ENCODE measurements at places on chromosomes 1 and 21.

GRCh38 chr1:246544001-246544400 lies 22.1 kb downstream of the TFB2M start:
- no peak for DNase-seq

- no peak for DNase-seq
Observed at GRCh38 chr1:239354231-239354630, 32.1 kb upstream of the CHRM3 start.

GRCh38 chr1:20787840-20788795 lies 1.0 kb upstream of the HP1BP3 start:
- no peak for DNase-seq

DNA sequence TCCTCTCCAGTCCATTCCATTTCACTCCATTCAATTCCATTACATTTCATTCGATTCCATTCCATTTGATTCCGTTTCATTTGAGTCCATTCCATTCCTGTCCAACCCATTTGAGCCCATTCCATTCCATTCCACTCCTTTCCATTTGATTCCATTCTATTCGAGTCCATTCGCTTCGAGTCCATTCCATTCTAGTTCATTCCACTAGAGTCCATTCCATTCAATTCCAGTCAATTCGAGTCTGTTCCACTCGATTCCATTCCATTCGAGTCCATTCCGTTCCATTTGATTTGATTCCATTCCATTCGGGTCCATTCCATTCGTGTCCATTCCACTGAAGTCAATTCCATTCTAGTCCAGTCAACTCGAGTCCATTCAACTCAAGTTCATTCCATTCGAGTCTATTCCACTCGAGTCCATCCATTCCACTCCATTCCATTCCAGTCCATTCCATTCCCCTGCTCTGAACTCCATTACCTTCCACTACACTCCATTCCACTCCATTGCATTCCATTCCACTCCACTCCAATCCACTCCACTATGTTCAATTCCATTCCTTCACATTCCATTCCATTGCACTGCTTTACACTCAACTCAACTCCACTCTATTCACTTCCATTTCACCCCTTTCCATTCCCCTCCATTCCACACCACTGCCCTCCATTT lies 2569.4 kb upstream of the TPTE start:
- DNase-seq: no peak

- no peak for DNase-seq
Observed at GRCh38 chr1:26733982-26734381, 38.2 kb downstream of the ARID1A start.

GRCh38 chr1:17028662-17029188 lies 17.0 kb upstream of the ATP13A2 start:
- no peak for DNase-seq

DNA sequence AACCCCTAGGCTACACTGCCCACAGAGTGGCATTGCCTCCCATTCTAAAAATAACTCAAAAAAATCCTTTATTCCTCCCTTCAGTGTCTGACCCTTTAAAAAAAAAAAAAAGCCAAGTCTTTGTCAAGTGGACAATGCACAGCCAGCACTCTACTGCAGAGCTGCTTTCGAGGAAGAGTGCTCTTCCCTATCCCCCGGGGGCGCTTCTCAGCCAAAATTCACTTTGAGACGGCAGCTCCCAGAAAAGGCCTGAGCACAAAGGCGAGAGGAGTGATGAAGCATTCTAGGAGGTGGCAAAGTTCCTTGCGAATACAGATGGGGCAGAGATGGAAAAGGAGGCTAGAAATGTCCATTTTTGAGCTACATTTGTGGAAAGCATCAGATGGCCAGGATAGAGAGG lies 23.3 kb downstream of the EPHA10 start:
- DNase-seq: no peak

DNA sequence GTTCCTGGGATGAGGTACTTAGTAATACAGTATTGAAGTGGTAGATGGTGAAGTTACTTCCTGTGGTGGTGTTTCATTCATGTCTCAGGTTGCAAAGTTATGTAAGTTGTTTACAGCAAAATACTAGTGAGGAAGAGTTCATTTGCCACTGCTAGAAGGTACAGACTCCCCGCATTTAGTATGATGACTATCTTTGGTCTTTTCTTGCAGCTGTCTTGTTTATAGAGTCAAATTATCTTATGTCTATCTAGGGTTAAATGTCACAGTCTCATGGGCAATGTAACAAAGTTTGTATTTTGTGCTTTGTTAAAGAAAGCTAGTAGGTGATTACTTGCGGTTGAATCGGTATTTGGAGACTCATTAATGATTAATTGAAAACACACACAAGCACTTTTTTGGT lies 50.2 kb downstream of the LRRC8D start:
- peak; percentile 49 for DNase-seq

DNA sequence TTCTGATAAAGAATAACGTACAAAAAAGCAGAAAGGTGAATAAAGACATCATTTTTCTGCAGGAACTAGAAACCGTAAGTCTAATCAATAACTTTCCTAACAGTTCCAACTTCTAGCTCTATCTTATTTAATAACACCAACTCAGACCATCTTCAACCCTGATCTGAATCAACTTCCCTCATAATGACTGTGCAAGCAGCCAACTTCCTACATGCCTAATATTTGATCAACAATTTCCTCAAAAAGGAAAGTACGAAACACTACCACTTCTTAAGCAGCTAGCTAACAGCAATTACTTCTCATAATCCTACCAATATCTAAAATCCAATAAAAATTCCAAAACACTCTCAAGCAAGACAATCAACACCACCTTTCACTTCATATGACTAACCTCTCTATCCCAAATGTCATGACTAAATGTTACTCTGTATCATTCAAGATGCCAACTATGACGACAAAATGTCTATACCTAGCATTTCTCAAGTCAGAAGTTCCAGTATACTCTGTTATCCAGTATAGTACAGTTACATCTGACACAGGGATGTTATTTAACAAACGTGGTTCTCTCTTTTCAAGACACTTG lies 1.7 kb downstream of the COP1 start:
- DNase-seq: no peak

DNA sequence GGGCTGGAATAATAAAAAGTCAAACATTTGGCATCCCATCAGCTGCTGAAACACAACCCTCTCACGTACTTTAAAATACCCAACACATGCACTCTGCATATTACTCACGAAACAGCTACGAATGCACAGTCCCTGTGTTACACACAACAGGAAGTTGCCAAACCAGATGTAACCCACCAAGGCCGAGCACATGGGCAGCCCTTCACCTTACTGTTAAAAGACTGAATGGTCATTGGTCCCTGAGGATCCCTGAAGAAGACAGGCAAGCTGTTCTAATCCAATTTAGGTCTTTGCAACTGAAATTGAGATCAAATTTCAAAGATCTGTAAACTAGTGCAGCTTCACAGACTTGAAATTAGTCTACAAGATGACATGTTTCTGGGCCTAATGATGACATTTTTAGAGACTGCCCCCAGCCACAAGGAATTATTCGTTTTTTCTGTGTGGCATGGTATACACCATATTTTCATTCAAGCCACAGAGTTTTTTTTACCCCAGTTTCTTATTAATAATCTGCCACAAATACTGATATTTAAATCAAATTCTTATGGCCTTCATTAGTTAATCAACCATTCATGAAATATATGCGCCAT lies 25.6 kb upstream of the IER5 start:
- no peak for DNase-seq

DNA sequence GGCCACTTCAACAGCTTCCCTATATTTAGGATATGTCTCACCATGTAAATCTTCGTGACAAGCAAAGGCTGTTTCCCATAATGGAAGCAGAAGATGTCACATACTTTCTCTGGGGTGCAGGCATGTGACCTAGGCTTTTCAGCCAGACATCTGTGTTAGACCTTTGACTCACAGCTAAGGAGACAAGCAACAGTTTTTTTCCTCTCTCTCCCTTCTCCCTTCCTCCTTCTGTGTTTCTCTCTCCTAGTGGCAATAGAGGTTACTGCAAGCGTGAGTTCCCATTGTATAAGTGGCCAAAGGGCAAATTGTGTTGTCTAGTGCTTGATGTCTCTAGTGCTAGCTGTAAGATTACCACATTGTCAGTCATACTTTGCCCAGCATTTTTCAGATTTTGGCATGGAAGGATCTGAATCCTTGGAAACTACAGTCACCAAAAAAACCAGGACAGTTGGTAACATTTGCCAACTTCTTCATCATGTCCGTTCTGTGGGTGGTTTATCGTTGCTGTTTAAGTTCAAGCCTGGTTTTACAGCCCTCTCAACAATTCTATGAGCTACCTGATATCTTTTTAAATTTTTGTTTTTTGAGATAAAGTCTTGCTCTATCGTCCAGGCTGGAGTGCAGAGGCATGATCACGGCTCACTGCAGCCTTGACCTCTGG lies 44.4 kb upstream of the RABGAP1L start:
- peak; percentile 50 for DNase-seq

GRCh38 chr1:14350197-14350596 lies 248.3 kb upstream of the KAZN start:
- no peak for DNase-seq

- DNase-seq: no peak
Observed at GRCh38 chr1:32066489-32066873, 6.3 kb upstream of the TMEM39B start.

DNA sequence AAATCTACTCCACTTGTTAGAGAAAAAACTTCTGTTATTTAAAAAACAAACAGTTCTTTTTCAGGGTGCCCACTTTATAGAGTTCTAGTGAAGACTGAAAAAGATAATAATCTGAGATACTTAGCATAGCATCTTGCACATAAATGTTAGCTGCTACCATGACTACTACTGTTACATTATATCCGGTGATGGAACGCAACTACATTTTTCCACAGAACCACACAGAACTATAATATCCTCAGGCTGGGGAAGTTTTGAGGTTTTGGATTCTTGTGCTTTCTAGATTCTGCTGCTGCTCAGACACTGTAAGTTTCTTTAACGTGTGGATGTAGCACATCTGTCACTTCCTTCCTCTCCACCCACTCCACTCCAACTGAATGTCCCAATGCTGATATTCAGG lies 110.3 kb downstream of the PTPN14 start:
- no peak for DNase-seq

- no peak for DNase-seq
Observed at GRCh38 chr1:36512842-36513241, 30.1 kb upstream of the CSF3R start.

DNA sequence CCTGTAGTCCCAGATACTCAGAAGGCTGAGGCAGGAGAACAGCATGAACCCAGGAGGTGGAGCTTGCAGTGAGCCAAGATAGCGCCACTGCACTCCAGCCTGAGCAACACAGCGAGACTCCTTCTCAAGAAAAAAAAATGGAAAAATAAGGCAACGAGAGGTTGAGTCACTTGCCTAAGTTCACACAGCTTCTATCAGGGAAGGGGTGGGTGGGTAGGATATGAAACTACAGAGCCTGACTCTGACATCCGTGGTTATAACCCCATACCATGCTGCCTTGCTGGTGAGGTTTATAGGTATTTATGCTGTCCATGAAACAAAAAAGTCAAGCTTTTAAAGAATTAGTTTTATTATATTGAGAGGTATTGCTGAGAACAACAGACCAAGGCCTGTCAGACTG lies 61.5 kb upstream of the RAB4A start:
- no peak for DNase-seq

GRCh38 chr1:34373912-34374311 lies 197.2 kb downstream of the C1orf94 start:
- no peak for DNase-seq

- DNase-seq: no peak
Observed at GRCh38 chr1:20485527-20486456, at the start of gene CAMK2N1. CAMK2N1 (minus strand) TSS chr1:20486210; CDS start chr1:20485379, 831 bp downstream.

DNA sequence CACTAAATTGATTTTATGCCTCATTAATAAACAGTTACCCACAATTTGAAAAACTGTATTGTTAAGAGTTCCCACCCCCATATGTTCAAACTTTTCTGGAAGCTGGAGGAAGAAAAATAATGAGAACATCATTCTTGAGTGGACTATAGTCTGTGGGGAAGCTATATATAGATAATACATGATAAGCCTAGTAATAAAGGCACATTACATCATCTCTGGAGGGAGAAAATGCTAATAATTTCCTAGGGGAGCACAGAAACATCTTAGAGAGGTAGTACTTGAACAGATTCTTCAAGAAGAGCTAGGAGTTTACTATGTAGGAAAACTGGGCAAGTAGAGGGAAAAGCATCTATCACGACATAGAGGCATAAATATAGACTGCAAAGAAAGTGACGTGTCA lies 19.6 kb downstream of the CYP2J2 start:
- no peak for DNase-seq

- no peak for DNase-seq
Observed at GRCh38 chr1:224087286-224087794, 26.6 kb upstream of the FBXO28 start.

- no peak for DNase-seq
Observed at GRCh38 chr1:174775621-174776020, 224.1 kb upstream of the CACYBP start.

GRCh38 chr1:176786274-176786673 lies 323.3 kb downstream of the PAPPA2 start:
- DNase-seq: peak; percentile 89

GRCh38 chr21:36126208-36126565 lies 8.7 kb upstream of the CBR3 start:
- DNase-seq: no peak

DNA sequence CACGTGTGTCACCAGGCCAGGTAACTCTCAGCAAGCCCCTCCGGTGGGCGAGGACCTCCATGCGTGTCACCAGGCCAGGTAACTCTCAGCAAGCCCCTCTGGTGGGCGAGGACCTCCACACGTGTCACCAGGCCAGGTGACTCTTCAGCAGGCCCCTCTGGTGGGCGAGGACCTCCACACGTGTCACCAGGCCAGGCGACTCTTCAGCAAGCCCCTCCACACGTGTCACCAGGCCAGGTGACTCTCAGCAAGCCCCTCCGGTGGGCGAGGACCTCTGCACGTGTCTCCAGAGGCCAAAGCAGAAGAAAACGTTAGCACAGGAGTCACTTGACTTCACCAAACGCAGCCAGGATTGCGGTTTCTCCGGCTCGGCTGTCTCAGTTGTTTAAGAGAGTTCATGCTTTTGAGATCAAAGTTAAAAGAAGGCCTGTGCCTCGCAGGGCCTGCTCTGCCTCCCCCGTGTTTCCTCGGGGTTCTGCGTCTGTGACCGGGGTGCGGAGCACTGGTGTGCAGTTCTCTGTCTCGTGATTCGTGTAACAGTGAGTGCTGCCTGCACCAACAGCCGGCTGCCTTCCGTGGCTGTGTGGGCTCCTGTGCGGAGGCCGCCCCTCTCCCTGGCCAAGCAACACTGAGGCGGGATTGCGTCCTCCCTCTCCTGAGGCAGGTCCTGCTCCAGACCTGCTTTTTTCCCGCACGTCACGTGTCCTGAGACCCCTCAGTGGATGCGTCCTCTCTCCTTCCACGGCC lies 56.6 kb downstream of the PRKCZ start:
- DNase-seq: no peak
